ENCODE measurements at places on chromosomes 4 and X.

DNA sequence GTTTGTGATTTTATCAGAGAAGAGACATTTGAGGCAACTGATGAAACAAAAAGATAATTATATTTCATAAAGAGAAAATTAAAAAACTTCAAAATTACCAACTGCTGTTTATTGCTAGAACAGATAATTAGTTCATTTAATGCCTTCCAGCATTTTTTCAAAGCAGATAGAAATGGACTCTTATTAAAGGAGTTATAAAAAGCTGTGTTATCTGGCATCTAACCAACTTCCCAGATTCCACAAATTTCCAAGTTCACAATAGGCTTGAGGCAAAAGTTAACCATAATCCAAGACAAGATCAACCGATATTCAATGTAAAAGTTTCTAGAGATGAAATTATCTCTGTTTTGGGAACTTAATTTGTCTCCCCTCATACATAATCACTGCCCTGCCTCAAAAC is 152.4 kb downstream of the TSPAN5 start:
- DNase-seq = no peak

DNA sequence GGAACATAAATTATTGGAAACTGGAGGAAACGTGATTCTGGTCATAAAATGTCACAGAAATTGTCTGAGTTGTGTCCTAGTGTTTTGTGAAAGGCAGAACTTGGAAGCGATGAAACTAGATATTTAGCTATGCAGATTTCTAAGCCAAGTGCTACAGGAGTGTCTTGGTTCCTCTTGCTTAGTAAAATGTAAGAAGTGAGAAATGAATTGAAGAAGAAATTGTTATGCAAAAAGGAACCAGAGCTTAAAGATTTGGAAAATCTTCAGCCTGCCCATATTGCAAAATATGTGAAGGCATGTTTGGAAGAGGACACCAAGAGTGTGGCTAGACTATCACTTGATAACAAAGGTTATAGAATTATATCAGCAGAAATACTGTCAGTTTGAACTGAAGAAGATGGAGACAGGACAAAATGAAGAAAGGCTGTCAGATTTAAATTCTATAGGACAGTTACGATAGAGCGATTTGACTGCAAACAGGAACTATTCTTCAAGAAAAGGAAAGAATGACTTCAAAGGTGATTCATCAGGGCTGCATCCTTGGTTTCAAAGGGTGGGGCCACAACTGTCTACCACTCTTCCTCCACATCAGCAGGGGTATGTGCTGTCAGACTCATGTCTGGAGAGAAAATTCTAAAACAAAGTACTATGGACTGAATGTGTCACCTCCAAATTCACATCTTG is 9.4 kb upstream of the CDS1 start:
- no peak for DNase-seq

DNA sequence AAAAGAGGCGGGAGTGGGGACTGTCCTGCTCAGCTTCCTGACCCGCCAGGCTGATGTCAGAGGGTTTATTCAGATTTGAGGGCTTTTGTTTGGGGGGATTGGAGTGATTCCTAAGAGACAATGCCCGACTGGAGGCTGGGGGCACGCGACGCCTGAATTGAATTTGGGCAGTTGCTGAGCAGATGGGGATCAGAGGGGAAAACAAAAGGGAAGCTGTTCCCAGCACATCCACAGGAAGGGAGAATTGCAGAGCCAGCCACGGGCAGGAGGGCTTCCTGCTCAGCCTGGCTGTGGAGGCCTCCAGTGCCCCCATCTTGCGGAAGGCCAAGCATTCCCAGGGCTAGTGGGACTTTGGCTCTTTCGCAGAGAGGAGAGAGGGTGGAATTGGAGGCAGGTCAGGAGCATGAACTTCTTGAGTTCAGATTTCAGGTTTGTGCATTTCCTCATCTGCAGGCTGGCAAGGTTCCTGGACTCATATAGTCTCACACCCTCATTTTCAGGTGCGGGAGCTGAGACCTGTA is 162.8 kb downstream of the NHS start:
- no peak for DNase-seq

- DNase-seq = peak; percentile 0
These were observed 759 bp downstream of the ZC4H2 start for GRCh38 chrX:64975491-64975890.

- DNase-seq = no peak
These were observed at the start of gene BEND4 for GRCh38 chr4:42152507-42153504. Gene BEND4, minus strand, starts transcription at chr4:42152655. Its CDS starts 512 bp downstream, at chr4:42152143.

- no peak for DNase-seq
These were observed 848 bp upstream of the KCND1 start for GRCh38 chrX:48972220-48973164.

- DNase-seq = no peak
These were observed 35.7 kb upstream of the BMP15 start for GRCh38 chrX:50874876-50875275.

- no peak for DNase-seq
These were observed 46.5 kb downstream of the ZFYVE28 start for GRCh38 chr4:2371765-2372487.

Data from stimulated activated CD4-positive, alpha-beta T cell treated with anti-CD3 and anti-CD28 coated beads, Interleukin-1b, Interleukin-23, amount 100 ng/mL, for 4 hours (primary cell).